Activated T-helper 1 cell treated with anti-CD3 and anti-CD28 coated beads, Interleukin-2, amount 50 U/mL, for 16 hours (primary cell): ENCODE measurements at places on chromosomes 7 and 10.

DNA sequence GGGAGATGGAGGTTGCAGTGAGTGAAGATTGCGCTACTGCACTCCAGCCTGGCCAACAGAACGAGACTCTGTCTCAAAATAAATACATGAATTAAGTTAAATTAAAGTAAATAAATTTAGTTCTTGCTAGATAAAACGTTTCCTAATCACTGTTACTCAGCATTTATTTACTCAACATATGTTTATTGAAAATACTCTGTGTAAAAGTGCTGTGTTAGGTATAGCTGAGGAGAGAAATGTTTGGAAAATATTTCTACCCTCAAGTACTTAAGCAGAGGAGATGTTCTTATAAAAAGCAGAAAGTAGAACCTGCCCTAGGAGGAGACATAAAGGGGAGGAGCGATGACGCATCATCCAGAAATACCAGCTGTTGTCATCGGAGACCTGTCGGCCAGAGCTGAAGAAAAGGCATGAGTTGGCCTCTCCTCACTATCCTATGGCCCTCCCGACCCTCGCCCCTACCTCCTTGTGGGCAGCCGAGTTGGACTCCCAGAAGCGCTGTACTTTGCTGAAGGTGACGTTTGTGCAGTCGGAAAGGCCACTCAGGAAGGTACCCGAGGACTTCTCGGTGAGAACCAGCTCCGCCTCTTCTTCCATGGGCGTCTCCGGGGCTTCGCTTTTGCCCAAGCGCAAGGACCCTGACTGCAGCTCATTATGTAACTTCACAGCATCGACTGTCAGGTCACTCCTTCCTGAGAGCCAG lies 1.1 kb downstream of the RRP12 start:
- no peak for DNase-seq

DNA sequence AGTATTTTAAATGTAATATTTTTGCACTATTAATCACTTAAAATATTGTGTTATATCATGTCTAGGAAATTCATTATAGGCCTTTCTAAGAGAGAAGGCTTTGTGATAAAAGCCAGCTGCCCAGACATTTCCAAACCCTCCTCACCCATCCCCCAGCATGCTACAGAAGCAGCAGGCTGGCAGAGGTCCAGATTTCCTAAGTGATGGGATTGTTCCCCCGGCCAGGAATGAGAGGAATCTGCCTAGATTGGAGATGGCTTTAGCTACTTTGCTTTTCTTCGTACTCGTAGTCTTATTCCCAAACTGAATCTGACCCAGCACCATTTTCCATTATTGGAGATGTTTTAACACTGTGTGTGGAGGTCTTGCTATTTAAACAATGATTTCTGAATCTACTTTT lies 29.4 kb downstream of the CDK14 start:
- DNase-seq = no peak

DNA sequence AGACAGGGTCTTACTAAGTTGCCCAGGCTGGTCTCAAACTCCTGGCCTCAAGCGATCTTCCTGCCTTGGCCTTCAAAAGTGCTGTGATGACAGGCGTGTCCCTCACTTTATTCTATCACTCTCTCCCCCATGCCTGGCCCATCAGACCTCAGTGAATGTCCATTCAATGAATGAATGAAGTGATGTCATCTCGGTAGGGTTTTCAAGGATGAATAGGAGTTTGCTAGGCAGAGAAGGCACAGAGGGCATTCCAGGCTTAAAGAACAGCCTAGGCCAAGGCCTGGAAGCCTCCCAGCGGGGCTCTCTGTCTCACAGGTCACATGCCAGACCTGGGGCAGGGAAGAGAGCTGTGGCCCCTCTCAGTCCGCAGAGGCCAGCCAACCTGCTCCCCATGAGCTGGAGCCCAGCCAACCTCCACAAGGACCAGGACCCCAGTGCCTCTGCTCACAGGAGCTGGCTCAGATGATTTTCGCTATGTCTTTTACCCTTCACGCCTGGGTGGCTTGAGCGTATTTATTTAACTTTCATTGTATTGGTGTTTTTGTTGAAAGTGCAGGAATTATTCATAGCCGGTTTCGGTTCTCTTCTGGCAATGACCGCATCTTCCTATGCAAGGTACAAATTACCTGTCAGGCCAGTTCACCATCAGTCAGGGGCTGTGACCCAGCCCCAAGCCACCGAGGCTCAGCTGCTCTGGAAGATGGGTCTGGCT lies 11.8 kb upstream of the TNRC18 start:
- DNase-seq = no peak

DNA sequence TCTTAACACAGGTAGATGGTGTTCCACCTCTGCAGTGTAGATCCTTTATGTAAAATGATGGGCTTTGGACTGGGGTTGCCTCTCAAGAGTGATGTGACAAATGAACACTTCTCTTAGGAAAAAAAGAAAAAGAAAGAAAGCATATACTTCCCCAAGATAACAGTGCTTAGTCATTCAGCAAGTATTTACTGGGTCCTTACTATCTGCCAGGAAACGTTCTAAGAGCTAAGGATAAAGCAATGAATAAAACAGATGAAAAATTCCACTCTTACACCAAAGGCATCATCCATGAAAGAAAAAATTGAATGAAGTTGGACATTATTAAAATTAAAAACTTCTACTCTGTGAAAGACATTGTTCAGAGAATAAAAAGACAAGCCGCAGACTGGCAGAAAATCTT lies 177.3 kb downstream of the C7orf25 start:
- no peak for DNase-seq

DNA sequence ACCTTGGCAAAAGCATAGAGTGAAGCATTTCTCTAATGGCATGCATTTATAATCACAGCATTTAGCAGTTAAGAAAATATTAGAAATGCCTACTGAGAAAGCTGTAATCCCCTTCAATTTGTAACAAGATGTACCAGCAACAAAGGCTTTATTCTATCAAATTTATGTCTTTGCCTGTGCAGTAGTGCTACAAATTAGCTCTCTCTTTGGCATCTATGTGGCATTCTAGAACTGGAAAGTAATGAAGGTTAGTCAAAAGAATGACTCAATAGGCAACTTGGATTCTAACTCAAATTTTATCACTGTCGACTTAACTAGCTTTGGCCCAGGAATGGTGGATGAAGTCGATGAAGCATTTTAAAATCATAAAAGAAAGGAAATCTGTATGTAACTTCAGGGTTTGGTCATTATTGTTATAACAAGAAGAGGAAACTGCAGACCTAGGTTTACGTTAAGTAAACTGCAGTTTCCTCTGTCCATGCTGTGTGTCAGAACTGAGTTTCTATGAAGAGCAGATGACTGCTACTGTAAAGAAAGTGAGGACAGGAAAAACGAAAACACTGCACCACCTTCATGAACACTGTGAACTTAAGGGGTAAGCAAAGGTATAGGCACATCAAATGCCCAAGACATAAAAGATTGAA lies 140.0 kb downstream of the RAPGEF5 start:
- no peak for DNase-seq

DNA sequence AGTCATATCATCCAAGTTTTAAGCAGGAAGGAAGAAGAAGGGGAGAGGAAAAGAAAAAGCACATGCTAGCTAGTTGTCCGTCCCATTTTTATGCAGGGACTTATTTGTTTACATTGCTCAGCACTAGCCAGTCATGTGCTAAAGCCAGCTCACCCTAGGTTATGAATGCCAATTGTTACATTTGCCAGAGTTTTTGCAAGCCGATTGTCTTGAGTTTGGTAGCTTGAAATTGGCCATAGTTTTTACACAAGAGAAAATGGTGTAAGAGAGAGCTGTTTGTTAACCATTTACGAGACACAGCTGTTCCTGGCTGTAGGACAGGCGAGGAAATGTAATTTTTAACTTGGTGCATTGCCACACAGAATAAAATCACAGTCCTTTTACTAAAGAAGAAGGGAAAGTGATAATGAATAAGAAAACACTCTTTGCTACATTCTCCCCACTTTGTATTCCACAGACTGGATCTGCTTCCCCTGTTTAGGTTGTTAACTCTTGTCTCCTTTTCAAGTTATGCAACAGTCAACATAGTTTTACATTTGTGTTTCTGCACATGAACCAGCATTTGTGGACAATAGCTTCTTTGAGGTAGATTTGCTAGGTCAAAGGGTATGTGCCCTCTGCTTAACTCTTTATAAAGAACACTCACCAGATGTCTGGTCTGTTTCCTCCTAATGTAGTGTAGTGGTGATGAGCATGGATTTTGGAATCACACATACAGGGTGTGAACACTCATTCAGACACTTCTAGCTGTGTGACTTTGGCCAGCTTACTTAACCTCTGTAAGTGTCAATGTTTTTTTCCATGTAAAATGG lies 357.2 kb downstream of the LRMDA start:
- no peak for DNase-seq

- no peak for DNase-seq
Measured at GRCh38 chr7:21041666-21042065, 255.0 kb upstream of the SP8 start.

GRCh38 chr10:33129141-33129995 lies 171.3 kb upstream of the ITGB1 start:
- DNase-seq = no peak

DNA sequence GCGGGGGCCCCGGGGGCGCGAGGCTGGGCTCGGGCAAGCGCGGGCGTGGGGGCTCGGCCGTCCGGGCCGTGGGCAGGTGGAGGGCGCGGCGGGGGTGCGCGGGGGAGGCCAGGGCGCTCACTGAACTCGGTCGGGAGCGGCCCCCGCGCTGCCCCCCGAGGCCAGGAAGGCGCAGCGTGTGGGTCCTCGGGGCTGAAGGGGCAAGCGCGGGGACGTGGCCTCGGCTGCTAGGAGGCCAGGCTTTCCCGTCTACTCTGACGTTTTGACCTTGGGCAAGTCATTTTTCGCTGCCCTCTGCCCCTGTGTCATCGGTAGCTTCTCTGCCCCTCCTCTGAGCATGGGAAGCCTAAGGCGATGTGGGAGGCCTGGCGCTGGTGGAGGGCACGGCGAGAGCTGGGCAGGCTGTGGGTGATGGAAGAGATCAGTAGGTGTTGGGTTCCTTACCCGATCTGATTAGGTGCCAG lies 441 bp downstream of the FBH1 start:
- no peak for DNase-seq

GRCh38 chr10:116836902-116837523 lies 12.3 kb upstream of the ENO4 start:
- DNase-seq = no peak

DNA sequence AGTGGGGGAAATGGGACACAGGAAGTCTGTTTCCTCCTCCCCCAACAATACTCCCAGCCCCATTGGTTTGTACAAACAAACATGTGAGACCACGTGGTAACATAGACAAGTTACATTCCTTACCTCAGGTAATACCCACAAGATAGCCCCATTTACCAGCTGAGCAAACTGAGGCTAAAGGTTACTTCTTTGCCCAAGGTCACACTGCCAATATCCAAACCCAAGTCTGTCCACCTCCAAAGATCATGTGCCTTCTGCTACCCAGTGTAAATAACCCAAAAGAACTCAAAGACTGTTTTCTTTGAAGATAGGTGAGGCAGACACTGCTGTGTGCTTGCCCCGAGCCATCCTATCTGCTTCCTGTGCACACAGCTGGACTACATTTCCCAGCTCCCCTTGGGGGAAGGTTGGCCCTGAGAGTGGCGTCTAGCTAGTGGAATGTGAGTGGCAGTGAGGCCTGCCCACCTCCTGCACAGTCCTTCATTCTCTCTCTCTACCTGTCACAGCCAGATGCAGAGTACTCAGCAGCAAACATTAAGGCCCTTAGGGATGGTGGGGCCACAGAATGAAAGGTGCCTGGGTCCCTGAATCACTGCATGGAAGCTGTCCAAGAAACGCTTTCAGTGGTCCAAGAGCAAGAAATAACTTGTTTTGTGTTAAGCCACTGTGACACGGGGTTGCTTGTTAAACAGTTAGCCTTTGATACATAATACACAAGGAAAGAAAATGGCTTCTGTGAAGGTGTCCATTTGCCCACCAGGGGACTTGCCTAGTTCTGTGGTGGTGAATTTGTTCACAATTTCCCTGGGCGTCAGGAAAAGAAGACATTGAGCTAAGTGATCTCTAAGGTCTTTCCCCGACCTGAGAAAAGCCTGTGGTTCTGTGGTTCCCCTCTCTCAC lies 257.7 kb upstream of the NFE2L3 start:
- DNase-seq = peak; percentile 3

DNA sequence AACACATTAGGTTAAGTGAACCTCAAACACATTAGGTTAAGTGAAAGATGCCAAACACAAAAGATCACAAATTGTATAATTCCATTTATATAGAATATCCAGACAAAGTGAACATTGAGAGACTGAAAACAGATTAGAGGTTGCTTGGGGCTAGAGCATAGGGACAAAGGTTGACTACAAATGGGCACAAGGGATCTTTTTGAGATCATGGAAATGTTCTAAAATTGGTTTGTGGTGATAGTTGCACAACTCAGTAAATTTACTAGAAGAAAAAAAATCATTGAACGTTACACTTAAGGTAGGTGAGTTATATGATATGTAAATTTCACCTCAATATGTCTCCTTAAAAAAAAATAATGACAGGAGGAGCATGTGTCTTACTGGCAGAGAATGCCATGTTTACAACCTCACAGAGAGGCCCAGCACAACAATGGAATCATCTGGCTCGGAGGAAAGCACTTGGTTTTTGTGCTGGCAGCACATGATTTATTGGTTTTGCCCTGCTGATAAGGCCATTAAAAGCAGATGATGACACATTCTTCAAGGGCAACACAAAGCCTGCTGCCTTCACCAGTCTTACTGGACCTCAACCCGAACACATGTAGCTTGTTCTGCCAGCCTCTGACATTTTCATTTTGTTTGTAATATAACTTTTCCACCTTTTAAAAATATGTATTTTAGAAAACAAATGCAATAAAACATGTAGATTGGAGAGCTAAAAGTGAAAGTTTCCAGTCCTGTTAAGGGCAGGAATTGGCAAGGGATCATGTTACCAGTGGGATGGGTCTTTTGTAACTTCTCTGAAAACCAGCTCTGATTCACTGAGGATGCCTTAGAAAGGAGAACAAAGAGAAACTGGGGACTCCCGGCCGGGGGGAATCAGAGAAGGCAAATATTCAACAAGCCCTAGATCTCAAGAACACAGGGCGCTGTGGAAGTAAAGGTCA lies 11.9 kb upstream of the LMOD2 start:
- no peak for DNase-seq

DNA sequence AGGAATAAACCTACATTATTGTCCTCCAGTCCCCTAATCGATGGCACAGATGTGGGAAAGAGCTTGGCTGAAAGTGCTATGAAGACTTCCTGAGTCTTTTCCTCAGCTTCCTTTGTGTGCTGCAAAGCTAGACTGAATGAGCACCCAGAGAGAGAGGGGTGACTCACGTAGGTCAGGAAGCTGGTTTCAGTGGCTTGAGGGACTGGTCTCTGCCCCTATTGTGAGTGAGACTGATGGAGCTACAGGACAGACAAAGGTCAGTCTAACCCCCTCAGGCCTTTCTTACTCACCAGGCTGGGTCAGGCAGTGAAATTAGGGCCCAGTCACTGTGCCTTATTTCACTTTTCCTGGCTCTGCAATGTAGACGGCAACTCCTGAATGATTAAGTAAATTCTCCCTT lies 171.1 kb upstream of the GRB10 start:
- no peak for DNase-seq

- no peak for DNase-seq
Measured at GRCh38 chr10:71234970-71235685, 22.8 kb downstream of the UNC5B start.

- no peak for DNase-seq
Measured at GRCh38 chr7:18458830-18459229, 36.7 kb upstream of the HDAC9 start.
